ENCODE measurements at places on chromosomes 5 and 9.

DNA sequence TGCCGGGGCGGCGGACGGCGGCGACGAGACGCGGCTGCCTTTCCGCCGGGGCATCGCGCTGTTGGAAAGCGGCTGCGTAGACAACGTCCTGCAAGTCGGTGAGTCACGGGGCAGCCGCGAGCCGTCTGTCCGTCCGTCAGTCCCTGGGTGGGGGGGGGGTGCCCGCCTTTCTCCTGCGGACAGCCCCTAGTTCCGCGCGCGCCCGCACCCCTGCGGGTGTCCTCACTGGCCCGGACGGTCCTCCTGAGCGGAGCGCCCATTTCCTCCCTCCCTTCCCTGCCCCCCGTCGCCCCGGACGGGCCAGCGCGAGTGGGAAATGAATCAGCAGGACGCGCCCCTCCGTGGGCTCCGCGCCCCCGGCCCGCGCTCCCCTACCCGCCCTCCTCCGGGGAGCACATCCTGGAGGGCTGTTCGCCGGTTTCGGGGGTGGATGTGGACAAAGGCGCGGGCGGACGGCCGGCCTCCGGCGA is 828 bp downstream of the ZSWIM6 start:
- DNase-seq: peak; percentile 60

DNA sequence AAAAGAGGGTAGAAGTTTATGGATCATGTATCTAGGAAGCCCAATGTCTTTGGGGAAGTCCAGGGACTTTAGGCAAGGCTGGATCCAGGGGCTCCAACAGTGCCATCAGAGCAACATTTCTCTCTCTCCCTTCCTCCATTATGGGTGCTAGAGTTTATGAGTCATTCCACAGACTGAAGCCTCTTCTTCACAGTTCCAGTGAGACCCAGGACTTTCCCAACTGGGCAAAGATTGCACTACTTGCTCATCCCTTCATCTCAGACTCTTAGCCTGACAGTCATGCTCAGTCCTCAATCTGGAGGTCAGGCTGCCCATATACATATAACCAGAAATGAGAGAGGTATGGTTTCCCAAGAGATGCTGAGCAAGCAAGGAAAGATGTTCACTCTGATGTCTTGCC is 110.7 kb downstream of the FEM1C start:
- DNase-seq: no peak

DNA sequence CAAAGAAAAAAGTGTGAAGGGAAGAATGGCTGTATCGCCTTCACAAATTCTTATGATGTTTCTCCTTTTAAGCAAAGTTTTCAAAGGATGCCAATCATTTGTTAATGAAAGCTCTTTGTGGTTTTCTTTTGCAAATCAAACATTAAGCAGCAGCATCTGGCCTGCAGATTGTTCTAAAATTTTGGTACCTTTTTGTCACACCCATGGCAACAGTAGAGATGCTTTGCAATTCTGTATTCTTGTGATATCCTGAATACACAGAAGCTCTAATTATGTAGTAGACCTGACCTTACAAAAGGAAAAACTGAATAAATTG is 79.8 kb downstream of the CDO1 start:
- DNase-seq: no peak

- DNase-seq: no peak
Observed at GRCh38 chr5:163789870-163790269, 284.5 kb downstream of the MAT2B start.

DNA sequence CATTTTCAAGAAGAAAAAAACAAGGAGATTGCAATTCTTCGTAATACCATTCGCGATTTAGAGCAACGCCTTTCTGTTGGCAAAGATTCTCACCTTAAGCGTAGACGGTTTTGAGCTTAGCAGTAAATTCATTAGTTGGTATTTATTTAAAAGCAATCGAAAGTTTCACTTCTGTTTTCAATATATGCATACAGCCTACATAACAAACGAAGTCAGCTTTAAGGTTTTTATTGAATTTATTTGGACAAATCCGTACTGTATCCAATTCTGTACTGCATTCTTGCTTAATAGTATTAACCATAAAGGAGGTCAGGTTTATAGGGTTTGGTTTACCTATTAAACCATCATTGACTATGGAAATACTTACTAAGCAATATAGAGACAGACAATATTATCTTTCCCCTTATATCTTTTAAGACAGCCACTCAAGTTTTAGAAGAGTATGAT is 12.0 kb downstream of the SELENOP start:
- no peak for DNase-seq

DNA sequence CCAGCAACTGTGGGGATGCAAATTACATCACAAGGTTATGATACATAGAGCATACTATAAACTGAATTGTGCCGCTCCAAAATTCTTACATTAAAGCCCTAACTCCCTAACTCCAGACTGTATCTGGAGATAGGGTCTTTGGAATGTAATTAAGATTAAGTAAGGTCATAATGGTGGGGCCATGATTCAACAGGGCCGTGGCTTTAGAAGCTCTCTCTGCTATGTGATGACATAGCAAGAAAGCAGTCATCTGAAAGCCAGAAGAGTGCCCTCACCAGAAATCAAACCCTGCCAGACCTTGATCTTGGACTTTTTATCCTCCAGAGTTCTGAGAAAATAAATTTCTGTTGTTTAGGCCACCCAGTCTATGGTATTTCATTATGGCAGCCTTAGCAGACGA is 123.9 kb downstream of the FBXL17 start:
- DNase-seq: no peak

DNA sequence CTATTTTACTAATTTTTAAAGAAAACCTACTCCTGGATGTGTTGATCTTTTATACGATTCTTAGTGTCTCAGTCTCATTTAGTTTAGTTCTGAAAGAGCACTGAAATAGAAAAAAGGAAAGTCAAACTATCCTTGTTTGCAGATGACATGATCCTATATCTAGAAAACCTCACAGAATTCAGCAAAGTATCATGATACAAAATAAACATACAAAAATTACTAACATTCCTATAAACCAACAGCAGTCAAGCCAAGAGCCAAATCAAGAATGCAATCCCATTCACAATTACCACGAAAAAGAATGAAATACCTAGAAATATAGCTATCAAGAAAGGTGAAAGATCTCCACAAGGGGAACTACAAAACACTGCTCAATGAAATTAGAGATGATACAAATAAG is 225.8 kb upstream of the CDH18 start:
- DNase-seq: no peak

DNA sequence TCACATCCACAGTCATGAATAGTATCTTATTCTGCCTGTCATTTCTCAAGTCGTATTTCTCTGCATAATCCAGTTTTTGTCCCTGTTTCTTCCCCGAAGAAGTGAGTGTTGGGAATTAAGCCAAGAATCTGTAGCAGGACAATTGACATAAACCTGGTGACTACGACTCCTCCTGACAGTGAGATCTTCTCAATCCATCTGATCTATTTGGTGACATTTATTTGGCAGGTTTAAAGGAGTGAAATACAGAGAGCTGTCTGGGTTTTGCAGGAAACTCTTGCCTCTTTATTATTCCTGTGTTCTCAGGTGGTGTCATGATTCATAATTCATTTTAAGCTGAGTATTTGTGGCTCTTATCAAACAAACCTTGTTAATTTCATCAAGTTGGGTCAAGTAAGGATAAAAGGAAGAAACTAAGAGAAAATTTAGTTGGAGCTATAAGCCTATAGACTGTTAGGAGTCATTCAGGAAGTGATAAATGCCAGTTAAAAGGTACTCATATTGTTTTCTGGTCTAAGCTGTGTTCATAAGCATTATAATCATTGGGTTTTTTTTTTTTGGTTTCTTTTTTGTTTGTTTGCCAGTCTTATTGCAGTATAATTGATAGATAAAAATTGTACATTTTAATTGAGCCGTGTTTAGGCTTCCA is 95.9 kb upstream of the PCSK1 start:
- no peak for DNase-seq

DNA sequence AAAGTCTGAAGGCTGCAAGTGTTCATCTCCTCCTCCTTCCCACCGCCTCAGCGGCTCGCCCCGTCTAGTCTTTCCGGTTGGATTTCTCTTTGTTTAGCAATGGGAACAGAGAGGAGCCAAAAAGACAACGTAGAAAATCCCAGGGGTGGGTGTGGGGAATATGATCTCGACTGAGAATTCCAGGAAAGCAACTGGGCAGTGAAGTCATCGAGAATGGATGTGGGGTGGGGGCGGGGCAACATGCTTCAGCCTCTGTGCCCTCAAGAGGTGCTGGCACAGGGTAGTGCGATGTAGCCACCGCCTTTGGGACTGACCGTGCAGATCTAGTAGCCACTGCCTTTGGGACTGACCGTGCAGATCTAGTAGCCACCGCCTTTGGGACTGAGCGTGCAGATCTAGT is 12.9 kb downstream of the MSX2 start:
- DNase-seq: no peak
